ENCODE measurements at places on chromosomes 1 and 21.

DNA sequence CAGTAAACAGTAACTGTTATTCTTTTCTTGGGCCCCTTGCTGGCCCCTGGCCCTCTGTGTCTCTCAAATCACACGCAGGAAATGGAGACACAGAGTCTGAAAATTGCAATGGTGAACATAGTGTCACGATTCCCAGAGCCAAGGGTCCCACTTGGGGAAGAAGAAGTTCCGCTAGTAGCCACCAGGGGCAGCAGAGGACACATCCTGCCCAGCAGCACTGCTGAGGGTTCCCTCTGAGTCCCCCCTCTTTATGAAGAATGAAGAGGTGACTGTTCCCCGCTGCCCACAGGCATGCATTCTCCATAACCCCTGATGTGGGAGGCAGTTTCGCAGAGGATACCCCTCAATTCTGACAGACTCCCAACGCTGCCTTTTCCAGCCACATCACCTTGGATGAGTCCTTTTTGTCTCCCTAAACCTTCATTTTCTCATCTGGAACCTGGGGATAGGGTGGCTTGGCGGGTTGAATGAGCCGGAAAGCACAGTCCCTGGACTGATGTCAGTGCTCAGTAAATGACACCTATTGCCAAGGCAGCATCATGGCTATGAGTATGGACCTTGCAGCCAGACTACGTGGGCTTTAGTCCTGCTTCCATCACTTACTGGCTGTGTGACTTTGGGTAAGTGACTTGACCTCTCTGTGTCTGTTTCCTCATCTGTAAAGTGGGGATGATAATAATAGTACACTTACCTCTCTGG, 238.0 kb upstream of the TMEM51 start:
- no peak for DNase-seq

DNA sequence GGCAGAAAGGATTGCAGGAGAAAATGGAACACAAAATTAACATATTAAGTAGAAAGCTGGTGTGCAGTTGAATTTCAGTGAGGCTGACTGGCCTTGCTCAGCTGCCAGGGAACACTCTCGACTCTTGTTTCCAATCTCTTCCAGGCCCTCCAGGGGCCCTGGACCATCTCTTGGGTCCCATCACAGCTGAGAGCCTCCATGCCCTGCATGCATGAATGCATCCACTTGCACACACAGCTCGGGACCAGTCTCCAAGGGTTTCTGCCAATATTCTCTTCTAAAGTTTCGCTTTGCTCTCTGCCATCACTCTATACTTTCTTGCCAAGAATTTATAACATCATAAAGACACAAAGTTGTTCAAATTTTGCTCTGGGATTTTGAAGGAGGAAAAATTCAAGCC, 200.3 kb downstream of the DSCAM start:
- no peak for DNase-seq

GRCh38 chr1:175822580-175822979, 79.2 kb upstream of the TNR start:
- DNase-seq = no peak

DNA sequence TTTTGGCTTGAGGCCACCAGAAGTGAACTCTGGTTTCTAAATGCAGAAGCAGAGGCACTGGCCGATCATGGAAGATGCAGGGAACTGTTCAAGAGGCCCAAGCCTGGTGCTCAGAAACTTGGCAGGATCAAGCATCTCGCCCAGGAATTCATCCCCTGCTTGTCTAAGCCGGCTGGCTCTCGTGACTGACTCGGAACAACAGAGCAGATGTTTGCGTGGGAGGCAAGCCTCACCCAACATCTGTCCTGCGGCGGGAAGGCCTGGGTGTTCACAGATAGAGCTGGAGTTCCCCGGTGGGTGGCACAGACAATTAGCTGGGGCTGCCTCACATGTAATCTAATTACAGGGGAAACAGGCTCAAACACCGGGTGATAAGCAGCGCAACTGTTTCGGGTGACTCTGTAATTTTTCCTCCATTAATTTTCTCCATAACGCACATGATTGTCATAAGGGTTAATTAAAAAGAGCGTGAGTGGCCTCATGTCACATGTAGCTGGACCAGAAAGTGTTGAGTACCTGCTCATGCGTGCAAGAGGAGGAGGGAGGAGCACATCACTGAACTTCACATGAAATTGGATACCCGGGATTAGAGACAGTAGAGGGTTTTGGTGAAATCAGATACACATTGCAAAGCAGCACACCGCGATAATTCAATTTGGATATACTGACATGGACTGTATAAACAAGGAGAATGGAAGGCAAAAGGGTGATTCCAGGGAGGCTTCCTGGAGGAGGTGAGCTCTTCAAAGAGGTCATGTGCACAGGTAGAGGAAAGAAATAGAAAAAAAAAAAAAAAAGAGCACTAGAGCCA, 180.0 kb downstream of the ETS2 start:
- DNase-seq = no peak

- no peak for DNase-seq
These were observed 41.5 kb upstream of the COL6A1 start for GRCh38 chr21:45940091-45940490.

- DNase-seq = no peak
These were observed 910 bp upstream of the RERE start for GRCh38 chr1:8818325-8818775.

DNA sequence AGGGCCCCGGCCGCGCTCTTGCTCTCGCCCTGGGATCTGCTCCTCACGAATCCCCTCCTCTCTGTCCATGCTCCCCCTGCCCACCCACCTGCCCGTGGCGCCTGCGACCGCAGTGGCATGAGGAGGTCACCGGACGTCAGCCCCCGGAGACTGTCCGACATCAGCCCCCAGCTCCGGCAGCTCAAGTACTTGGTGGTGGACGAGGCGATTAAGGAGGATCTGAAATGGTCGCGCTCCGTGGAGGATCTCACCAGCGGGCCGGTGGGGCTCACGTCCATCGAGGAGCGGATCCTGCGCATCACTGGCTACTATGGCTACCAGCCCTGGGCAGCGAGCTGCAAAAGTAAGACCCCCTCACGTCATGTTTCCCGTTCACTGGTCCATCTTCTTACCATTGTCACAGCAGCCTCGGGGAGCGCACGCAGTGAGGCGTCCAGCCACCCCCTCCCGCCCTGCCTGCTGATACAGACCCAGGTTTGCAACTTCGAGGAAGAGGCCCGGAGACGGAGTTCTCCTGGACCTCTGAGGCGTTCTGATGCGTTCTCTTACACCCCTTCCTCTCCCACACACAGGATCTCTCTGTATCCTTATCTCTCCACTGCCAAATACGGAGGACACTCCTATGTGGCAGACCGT, 1.1 kb downstream of the SLC35F3 start:
- no peak for DNase-seq

DNA sequence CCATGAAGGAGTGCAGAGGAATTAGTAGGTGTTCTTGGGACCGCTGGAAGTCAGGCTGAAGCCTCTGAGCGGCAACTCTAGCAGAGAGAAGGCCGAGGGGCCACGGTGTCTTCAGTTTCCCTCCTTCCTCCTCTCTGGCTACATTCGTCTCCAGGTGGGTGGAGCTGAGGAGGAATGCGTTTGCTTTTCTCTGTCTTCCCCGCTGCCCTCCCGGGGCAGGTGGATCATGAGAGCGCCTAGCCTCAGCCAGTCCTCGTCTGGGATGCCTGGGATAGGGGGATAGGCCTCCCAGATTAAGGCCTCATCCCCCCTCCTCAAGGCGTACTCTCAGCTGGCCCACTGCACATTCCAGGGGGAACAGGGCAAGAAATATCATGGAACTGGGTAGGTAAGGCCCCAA, 7.5 kb upstream of the GOLT1A start:
- no peak for DNase-seq

- DNase-seq = no peak
These were observed 10.2 kb downstream of the MAP7D1 start for GRCh38 chr1:36166136-36166535.

DNA sequence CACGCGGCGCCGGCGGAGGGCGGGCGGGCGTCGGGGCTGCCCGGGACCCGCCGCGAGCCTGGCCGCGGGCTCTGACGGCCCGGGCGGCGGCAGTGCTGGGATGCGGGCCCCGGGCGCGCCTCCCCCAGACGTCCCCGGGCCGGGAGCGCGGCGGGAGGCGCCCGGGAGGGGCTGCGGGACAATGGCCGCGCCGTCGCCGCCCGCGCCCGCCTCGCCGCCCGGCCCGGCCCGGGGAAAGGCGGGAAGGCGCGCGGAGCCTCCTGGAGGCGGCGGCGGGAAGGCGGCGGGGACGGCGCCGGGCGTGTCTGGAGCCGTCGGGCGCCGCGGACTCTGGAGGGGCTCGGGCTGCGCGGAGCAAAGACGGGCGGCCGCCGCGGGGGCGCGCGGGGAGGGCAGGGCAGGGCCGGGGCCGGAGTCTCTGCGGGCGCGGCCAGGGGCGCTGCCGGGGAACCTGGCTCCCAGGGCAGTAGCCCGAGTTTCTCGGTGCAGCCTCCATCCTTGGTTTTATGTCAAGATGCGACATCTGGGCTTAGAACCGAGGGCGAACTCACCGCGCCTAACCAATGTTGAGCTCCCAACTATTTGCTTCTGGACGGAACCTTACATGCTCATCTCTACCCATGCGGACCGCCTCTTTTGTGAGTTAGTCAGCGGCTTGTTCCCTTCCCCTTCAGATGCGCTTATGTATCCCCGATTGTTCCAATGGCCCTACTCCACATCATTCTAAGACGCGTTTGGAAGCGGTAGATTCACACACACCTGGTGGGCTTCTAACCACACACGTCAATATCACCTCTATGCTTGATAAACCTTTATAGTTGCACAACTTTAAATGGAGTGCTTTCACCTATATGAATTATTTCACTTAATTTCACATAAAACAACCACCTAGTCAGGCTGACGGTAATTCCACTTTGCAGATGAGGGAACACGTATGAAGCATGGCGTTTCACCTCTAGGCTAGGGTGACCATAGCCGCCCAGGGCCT, 651 bp downstream of the ZBTB8A start:
- DNase-seq = no peak

- DNase-seq = no peak
These were observed 6.9 kb upstream of the DNAH14 start for GRCh38 chr1:224922404-224923164.

- peak; percentile 30 for DNase-seq
These were observed 997 bp downstream of the IFNAR2 start for GRCh38 chr21:33230545-33231324.

DNA sequence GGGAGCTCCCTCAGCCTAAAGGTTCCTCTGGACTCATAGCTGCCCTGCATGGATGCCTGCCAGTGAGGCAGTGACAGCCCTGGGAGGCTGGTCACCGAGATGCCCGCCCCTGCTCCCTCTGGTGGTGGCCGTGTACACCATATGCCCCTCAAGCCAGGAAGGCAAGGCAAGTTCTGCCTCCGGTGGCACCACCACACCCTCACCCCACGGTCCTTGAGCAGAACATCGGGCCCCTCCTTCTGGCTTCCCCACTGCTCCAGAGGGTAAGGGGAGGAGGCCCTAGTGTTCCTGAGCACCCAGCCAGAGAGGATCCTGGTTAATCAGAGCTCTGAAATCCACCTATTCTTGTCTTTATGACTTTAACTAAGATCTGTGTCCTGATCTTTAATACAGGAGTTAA, 1.5 kb upstream of the S100A14 start:
- peak; percentile 17 for DNase-seq

DNA sequence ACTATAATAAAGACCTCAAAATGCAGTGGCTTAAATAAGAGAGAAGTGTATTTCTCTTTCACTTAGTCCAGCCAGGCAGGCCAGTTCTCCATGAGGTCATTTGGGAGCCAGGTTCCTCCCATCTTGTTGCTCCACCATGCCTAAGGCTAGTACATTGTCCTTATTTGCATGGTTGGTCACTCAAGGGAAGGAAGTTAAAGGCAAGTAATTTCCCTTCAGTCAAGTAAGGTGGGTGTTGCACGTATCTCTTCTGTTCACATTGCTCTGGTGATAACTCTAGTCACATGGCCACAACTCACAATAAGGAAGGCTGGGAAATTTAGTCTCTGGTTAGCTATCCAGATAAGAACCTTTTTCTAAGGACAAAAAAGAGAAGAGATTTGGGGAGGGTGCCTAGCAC, 27.2 kb upstream of the TADA1 start:
- no peak for DNase-seq

- no peak for DNase-seq
These were observed 48.2 kb upstream of the LRP8 start for GRCh38 chr1:53376041-53376461.

DNA sequence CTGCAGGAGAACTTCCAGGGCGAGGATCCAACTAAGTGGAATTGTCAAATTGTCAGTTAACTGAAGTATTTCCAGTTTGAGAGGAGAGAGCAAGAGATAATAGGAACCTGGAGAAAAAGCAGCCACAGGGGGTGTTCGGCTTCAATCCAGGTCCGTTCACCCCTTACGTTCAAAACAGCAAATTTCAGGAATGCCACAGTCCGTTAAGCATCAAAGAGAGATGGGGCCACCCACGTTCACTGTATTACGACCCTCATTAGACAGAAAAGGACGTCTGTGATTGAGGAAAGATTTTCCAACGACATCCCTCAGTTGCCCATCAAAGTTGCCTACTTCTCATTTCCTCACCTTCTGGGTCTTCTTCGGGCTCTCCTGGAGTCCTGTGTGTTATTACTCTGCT, 422.5 kb upstream of the VAMP3 start:
- DNase-seq = no peak

- no peak for DNase-seq
These were observed 45.5 kb downstream of the USP25 start for GRCh38 chr21:15775291-15775690.

DNA sequence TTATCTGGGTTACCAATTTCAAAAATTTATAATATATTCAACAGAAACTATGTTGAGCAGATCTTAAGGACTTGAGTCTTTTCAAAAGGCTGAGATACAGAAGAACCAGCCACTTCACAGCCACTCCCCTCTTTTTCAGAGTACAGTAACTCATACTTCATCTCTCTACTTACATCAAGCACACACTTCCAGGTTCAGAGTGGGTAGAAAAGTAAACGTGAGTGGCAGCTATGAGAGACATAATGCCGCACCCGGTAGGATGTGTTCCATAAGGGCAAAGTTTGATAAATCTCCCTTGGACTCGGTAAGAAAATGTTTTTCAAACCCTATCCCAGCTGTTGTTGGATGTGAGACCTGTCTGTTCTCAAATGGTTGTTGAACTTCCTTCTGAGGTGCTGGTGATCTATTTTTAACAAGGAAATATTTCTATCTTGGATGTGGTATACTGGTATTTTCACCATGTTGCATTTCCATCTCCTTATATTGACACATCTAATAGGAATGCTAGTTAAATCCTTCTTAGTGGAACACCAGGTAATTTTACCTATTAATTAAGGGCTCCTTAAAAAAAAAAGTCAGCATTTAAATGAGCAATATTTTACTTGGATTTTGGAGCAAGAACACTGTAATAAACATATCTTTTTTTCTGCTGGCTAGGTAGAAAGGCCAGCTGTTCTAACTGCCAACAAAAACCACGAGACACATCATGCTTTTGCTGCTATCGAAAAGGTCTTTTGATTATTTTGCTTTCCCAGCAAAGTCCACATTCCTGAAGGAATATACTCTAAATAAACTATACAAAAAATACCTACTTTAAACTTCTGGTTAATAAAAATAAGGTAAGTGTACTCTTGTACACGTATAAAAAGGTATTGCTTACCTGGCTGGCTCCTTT, 28.2 kb downstream of the CNN3 start:
- DNase-seq = no peak

All from T-helper 22 cell (primary cell).